ENCODE measurements at places on chromosomes 13 and 19.
A peak's percentile ranks its signal among the peaks of the same experiment; 100 is the strongest.

- no peak for DNase-seq
Observed at GRCh38 chr19:35419046-35419445, 29.0 kb upstream of the FFAR2 start.

GRCh38 chr19:44712864-44713515, 14.0 kb downstream of the CEACAM16 start:
- no peak for DNase-seq

DNA sequence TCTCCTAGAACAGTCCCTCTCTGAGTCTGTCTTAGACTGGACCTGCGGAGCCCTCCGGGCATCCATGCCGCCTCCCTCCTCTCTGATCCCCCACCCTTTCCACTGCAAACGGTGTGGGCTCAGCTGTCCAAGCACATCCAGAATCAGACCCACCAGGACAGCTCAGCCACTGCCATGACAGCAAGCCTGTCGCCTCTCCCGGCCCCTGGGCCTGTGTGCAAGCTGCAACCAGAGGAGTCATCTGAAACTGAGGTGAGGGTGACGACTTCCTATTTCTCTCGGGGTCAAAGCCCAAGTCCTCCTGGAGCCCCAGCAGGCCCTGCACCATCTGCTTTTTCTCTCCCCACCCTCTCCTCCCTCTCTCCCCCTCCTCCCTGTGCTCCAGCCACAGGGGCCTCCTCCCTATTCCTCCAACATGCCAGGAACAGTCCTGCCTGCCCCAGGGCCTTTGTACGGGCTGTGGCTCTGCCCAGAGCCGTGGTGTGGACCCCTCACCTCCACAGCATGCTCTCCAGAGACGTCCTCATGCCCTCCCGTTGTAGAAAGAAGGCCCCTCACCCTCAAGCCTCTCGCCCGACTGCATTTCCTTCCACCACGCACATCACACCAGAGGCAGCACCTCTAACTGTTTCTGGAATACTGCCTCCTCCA, 23.5 kb upstream of the MYDGF start:
- DNase-seq = no peak

DNA sequence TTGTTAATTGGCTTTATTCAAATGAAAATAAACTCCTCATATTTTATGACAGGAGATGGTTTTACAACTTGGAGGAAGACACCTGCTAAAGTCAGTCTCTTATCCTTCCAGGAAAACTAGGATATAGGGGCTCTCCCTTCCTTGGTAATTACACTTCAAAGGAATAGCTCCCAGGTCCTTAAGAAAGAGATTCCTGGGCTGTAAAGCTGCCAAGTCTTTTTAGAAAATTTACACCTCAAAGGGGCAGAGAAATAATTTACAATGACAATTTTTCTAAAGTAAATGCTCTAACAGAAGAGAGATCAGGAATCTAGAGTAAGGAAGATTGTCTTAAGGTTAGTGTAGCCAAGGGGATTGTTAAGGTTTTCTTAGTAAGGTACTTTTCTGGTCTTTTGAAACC, 1359.0 kb downstream of the OLFM4 start:
- DNase-seq = no peak

DNA sequence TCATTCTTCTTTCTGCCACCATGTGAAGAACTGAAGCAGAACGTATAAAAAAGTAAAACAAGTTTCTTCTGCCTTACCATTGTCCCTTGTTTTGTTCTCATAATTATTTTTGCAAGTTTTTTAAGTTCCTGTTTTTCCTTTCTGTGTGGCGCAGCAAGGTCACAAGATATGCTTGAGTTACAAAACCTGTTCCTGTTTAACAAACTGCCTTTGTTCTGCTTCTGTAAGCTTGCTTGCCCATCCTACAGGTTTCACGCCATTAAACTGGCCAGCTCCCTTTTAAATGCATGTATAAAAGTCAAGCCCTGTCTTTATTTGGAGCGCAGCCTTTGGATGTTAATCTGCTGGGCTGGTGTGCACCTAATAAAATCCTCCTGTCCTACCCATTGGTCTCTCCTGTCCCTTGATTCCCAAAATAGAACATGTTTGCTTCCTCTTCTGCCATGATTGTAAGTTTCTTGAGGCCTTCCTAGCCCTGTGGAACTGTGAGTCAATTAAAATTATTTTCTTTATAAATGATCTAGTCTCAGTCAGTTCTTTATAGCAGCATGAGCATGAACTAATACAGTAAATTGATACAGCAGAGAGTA, 1115.4 kb downstream of the SLITRK1 start:
- no peak for DNase-seq

DNA sequence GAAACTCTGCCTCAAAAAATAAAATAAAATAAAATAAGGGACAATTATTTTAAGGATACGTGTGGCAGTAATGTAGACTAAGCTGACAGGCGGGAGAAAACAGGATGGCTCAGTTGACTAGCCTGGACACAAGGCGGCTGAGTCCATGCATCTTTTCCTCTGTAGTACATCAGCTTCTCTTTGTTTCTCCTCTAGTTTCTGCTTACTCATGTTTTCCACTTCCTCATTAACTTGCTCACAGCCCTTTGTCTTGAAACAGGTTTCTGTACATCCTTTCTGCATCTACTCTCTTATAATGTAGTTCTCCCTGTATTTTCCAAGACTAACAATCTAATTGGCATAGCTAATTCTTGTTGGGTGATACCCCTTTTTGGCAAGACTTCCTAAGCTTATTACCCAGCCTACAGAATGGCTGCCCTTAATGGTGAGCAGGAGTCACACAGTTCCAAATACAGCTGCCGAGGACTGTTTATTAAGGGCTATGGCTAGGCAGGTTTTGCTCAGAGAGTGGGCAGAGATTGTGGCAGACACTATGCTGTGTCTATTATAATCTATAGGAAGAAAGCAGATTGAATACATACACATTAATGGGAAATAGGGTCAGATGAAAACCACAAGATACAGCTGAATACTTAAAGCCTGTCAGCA, 58.7 kb upstream of the KLF5 start:
- no peak for DNase-seq

DNA sequence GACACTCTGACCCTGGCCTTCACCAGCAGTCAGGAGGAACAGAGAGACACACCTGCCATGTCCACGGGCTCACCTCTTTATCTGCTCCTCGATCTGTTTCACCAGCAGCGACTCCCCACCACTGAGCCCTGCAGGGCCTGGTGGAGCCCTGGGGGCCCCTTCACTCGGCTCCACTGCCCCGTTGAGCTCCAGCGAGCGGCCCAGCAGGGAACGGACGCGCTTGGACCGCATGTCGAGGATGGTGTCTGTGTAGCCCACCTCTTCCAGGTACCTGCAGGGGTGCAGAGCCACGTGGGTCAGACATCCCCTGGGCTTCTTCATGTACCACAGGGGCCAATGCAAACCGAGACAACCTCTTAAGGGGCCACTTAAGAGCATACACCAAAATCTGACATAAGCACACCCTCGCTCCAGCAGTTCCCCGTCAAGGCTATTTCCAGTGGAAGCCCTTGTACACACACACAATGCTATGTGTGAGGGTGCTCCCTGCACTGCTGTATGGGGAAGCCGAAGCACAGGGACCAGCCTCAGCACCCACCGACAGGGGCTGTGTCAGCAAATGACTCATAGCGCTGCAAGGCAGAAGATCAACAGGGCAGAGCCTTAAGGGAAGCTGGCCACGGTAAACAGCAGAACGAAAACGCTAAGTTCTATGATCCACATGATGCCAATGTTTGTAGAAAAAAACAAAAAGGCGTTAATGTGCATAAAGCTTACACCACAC, 12.7 kb upstream of the FKRP start:
- DNase-seq = peak; percentile 90

- DNase-seq = no peak
Observed at GRCh38 chr19:389935-390289, 19.0 kb downstream of the C2CD4C start.

DNA sequence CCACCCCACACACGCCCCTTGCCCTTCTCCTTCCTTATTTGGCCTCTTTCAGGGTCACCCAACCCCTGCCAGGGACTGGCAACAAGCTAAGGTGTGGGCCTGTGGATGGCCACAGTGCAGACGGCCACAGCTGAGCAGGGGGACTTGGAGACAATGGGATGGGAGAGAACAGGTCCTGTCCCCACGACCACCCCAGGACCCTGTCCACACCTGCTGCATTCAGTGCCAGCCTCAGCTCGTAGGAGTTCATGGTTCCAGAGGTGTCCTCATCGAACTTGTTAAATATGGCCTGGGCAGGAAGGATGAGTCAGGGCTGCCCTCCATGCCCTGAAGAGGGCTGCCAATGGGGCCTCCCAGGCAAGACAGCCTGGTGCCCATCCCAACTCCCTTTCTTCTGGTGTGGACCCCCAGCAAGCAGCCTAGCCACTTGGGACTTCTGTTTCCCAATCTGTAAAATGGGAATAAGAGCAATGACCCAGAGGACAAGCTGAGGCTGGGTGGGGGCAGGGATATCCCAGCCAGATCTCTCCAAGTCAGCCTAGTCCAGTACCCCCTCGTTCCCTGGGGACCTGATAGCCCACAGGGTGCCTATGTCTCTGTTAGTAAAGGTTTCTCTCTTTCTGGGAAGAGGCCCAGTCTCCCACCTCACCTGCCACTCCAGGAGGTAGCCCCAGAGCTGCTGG, 10.6 kb downstream of the CAPN12 start:
- no peak for DNase-seq
